ENCODE measurements at places on chromosomes 16 and 17.
A peak's percentile ranks its signal among the peaks of the same experiment; 100 is the strongest.

DNA sequence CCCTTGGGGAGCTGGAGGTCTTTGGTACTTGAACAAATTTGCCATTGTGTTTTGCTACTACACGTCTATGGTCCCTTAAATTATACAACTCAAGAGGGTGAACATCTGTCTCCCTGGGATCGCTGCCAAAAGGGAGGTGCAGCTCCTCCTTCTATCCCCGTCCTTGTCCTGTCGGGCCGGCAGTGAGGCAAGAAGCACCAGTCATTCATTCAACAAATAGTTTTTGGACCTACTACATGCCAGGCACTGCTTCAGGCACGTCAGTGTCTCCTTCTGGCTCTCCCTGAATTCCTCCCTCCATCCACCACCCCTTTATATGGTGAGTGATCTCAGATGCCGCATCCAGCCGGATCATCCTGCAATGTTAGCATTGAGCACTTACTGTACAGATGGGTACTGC lies 2.2 kb upstream of the RPL38 start:
- no peak for DNase-seq

- DNase-seq = peak; percentile 80
Observed at GRCh38 chr16:11257131-11257938, 1.3 kb upstream of the SOCS1 start.

DNA sequence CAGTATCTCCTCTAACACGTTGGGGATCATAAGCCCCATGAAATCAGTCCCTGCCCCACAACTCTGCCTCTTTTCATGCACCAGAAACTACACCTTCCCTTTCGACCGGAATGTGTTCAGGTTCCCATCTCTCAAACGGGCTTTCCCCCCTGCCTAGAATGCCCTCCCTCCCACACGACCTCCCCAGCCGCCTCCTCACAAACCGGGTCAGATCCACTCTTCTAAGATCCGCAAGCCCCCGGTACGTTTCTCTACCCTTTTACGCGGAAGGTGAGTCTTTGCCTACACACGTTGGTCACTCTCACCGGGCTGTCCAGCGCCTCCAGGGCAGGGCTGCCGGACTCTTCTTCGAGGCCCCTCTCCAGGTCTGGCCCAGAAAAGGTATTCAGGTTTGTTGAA lies 708 bp downstream of the DHX33 start:
- peak; percentile 34 for DNase-seq

DNA sequence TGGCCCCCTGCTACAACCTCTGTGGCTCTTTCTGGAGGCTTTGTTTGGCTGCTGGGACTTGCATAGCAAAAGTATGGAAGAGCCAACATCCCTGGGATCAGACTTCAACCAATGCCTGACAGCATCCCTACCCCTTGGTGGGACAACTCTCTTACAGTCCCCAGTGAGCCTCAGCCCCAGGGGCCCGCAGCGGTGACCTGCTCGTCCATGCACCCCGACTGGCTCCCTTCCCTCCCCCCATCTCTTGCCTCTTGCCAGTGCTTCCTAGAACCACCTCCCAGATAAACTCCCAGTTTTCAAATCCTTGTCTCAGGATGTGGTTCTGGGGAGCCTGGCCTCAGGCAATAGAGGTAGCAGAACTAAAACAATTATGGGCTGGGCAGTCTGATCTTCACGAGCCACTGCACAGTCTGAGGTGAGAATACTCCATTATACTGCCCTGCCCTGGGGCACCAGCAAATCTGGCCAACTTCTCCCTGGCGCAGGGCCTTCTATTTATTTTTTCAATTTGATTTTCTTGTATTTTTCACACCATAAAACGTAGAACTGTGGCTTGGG lies 86.6 kb upstream of the BRD7 start:
- DNase-seq = no peak

DNA sequence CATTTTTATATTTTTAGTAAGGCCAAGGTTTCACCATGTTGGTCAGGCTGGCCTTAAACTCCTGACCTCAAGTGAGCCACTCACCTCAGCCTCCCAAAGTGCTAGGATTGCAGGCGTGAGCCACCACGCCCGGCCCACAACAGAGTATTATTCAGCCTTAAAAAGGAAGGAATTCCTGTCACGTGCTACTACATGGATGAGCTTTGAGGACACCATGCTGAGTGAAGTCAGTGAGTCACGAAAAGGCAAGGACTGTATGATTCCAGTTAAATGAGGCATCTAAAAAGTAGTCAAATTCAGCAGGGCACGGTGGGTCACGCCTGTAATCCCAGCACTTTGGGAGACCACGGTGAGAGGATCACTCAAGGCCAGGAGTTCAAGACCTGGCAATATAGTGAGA lies 9.7 kb downstream of the CSF3 start:
- no peak for DNase-seq

GRCh38 chr16:49755313-49755620 lies 100.6 kb downstream of the ZNF423 start:
- no peak for DNase-seq

GRCh38 chr17:4426499-4427208 lies 7.1 kb upstream of the SPNS3 start:
- DNase-seq = peak; percentile 50

DNA sequence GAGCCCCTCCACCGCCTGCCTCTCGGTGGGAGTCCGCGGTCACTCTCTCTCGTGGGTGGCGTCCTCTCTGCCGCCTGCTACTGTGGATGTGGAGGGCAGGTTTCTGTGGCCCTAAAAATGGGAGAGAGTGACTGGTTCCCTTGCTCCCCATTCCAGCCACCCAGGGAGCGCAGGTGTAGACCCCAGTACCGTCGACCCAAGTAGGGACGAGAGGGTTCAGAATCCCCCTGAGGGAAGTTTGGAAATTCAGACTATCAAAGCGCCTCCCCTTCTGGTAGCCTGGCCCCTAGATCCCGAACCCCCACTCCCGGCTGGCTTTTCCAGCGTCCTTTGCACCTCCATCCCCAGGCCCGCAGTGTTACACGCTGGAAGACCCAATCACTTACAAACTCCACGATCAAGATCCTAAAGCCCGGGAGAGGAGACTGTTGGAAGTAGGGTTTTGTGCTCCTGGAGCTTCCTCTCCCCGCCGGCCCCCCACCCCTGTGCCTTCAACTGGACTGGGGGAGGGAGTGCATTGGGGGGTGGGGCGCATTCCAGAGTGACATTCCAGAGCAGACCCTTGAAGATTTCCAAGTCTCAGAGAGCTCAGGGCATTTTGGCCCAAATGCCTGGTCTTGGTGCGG lies 991 bp downstream of the GPRC5C start:
- DNase-seq = no peak

GRCh38 chr16:77585379-77586251 lies 136.7 kb upstream of the NUDT7 start:
- DNase-seq = no peak

DNA sequence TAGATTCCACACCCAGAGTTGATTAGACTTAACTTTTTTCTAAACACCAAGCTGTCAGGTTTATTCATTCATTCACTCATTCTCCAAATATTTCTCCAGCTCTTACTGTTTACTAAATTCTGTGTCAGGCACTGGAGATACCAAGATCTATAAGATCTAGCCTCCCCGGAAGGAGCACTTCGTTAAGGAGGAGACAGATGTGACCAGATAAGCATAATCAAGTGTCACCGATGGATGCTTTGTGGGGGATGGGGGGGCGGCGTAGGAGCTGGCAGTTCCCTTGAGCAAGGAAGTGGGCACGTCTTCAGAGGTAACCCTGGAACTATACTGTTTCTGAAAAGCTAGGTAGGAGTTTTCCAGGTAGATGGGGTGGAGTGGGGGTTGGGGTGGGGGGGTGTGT lies 3.8 kb upstream of the RPL26 start:
- DNase-seq = no peak

DNA sequence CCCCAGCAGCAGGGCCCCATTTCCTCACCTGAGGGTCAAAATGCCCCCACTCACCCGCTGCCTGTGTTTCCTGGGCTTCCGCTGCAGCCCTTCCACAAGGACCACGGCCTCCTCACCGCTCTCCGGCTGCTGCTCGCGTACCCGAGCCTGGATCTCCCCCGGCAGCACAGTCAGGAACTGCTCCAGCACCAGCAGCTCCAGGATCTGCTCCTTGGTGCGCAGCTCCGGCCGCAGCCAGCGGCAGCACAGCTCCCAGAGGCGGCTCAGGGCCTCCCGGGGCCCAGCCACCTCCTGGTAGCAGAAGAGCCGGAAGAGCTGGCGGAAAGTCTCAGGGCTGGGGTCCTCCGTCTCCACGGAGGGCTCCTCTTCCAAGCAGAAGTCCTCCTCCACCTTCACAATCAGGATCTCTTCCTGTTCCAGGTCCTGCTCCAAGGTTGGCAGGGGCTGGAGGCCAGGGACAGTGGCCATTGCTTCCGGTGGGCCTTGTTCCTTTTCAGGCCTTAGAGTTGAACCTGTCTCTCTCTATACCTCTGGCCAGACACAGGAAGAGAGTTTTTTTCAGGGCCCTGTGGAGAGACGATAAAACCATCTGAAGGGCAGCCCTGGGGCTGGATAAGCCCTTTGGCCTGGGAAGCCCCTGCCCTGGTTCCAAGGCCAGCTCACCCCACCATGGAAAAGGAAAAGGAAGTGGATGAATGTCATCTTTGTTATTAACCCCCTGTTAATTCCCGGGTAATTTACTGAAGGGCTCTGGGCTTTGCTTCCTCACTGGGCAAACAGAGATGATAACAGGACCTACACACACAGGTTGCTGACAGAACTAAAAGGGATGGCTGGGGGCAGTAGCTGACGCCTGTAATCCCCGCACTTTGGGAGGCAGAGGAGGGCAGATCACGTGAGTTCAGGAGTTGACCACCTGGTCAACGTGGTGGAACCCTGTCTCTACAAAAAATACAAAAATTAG lies 1.2 kb downstream of the ZNF500 start:
- DNase-seq = no peak
